ENCODE measurements at places on chromosomes 12 and 14.

- DNase-seq, result no peak
Measured at GRCh38 chr14:92161521-92161920, 39.8 kb downstream of the CPSF2 start.

- DNase-seq, result no peak
Measured at GRCh38 chr12:92927436-92928281, 1.4 kb downstream of the EEA1 start.

GRCh38 chr14:22796087-22796707 is 19.0 kb downstream of the SLC7A7 start:
- no peak for DNase-seq

DNA sequence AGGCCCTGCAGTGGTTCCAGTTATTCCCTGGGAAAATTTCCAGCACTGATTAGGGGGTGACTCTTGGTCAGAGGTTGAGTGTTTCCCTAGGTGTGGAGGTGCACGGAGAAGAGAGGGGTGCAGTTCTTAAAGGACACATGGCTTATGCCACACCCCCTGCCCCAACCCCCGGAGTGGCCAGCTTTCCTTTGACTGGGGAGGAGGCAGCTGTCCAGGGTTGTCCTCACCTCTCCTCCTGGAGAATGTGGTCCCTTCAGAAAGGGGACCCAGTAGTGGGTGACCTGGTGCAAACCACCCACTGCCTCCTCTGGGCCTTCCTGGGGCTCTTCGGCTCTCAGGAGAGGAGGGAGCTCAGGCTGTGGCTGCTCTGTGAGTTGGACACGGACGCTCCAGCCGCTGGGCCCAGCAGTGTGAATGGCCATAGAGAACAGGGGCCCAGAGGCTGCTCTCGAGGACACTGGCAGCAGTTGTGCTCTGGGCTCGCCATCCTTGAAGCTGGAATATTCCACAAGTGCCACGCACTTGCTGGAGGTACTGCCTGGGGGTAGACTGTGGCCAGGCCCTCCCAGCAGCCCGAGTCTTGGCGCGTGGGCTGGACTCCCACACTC is 13.6 kb downstream of the PACS2 start:
- DNase-seq, result no peak

GRCh38 chr14:50357753-50358395 is 38.8 kb downstream of the CDKL1 start:
- no peak for DNase-seq

DNA sequence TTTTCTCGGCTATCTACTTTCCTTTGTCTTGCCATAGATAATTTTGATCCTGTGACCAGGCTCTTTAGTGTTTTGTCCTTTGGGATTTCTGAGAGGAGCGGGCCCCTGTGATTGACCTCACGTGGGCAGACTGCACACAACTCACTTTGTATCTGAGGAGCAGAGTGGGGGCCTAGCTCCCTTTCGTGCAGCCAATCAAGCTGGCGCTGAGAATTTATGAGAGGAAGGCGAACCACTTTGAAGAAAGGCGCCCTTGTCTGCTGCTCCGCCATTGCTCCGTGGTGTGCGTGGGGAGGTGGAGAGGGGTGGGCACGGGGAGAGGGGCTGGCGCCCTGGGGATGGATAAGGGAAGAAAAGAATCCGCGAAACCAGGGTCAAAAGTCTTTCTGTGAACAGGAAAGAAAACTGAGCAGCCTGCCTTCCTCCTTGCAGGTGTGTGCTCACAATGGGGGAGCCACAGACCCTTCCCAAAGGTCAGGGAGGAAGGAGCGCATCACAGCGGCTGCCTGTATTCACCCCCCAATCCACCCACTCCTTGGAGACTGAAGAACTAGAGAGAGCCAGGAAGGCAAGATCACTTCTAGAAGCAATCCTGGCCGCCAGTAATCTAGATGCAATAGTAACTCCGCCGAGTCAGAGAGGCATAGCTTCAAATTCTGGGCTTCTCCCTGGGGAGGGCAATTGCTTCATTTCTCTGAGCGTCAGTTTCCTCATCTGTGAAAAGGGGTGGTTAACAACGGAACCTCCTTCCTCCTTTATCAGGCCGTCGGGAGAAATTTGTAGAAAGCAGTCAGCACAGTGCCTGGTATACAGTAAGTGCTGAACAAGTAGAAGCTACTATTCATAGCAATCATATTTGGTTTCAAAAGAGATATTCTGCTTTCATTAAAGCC is 24.9 kb upstream of the MED13L start:
- no peak for DNase-seq

- no peak for DNase-seq
Measured at GRCh38 chr14:56150645-56151345, 32.6 kb downstream of the PELI2 start.

GRCh38 chr14:105042813-105043212 is 21.9 kb upstream of the CDCA4 start:
- no peak for DNase-seq

DNA sequence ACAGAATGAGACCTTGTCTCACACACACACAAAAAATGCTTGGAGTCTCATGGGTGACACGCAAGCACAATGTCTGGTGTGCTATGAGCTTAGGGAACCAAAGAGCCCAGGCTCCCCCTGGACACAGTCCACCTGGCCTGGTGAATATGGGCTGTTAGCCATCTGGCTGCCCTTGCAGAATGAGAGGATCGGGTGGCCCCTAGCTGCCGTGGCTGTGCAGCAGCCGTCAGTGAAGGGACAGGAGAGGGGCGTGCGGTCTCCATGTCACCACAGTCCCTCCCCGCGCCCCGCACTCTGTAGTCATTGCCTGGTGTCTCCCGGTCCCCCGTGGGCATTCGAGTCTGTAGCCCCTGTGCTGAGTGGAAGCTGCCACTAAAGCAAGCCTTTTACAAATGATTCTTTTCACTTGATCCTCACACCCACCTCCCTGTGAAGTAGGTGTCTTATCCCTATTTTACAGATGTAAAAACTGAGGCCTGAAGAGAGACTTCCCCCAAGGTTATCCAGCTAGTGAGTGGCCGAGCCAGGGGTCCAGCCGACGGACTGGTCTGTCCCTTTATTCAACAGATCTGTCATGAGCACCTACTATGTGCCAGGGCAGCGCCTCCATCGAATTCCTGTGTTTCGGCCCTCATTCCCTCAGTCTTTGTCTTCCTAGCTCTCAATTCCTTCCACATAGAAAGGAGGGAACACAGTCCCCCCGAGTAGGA is 18.8 kb downstream of the MVK start:
- peak; percentile 50 for DNase-seq

DNA sequence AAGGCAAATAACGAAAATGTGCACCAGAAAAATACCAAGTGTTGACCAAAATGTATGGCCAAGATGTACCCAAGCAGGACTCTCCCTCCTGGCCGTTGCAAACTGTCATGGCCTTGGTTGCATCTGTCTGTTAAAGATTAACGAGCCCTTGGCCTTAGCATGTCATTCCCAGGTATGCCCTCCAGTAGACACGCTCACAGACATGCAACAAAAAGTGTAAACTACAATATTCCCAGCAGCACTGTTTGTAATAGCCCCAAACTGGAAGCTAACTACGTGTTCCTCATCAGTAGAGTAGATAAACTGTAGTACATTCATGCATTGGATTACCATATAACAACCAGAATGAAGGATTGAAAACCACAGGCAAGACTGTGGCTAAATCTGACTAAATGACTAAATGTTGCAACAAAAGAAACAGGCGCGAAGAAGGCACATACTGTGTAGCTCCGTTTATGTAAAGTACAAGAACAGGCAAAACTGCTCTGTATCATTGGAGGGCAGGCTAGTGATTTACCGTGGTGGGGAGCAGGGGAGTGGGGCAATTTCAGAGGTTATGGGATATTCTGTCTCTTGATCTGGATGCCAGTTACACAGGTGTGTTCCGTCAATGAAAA is 232.8 kb upstream of the DIO3 start:
- DNase-seq, result no peak

GRCh38 chr14:57066463-57066862 is 202.2 kb downstream of the EXOC5 start:
- no peak for DNase-seq

- DNase-seq, result no peak
Measured at GRCh38 chr12:95298916-95299315, 81.3 kb downstream of the VEZT start.

DNA sequence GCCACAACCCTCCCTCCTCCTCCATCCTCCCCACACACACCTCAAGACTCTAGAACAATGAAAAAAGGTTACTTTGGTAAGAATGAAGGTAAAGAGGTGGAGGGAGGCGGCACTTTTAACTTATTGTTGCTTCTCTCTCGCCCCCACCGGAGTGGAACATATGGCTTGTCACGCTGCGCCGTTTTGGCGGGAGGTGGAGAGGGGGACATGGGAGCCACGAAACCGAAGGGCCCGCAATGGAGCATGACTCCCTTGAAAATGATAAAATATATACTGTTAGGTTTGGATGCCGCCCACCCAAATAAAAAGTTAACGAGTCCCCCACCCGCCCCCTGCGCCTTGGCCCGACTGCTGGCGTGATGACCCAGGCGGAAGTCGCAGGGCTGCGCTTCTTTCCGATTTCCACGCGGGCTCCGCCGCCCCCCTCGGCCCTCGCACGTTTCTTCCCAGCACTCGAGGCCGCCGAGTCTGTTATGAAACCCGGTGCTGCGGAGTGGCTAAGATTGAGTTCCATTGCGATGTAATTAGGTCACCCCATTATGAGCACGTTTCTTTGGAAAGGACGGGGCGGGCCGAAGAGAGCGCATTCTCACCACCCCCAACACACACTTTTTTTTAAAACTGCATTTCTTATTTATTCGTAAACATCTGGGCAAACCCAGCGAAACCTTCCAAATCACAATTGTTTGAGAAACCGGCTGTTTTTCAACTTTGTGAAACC is 1.4 kb upstream of the ZFP36L1 start:
- peak; percentile 88 for DNase-seq

GRCh38 chr12:95205685-95206084 is 11.6 kb downstream of the FGD6 start:
- peak; percentile 46 for DNase-seq

DNA sequence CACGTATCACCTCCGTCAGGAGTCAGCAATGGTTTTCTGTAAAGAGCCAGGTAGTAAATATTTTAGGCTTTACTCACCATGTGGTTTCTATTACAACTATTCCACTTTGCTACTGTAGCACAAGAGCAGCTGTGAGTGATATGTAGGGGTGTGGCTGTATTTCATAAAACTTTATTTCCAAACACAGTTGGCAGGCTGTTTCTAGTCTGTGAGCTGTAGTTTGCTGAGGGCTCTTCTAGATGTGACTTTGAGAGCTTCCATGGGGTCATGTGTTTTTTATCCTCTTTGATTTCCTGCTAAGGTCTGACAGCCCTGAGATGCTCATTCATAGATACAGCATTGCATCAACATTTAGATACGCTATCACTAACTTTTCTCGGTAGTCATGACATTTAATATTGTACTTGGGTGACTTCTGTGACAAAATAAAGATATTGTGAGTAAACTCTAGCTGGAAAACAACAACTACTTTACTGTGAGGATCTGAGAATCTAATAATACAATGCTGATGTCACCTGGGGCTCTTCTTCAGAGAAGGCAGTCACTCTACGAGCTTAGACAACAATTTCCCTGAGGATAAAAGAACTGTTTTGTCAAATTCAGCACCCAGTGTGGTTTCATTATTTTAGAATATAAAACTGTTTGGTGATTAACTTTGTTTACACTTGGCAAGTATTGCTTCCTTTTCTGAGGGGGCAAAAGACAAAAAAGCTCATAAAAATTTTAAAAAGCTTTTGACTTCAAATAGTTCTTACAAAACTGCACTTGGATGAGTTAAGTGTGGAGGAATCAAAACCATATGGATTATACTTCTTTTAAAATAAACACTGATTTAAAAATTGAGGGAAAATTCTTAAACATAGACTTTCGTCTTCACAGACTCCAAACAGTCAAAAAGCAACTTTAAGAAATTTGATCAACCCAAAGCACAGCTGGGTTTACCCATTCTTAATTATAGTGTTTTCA is 231.2 kb upstream of the DCN start:
- no peak for DNase-seq

Data from ovary (tissue), 10 donors.